ENCODE measurements at places on chromosomes 12 and 14.

DNA sequence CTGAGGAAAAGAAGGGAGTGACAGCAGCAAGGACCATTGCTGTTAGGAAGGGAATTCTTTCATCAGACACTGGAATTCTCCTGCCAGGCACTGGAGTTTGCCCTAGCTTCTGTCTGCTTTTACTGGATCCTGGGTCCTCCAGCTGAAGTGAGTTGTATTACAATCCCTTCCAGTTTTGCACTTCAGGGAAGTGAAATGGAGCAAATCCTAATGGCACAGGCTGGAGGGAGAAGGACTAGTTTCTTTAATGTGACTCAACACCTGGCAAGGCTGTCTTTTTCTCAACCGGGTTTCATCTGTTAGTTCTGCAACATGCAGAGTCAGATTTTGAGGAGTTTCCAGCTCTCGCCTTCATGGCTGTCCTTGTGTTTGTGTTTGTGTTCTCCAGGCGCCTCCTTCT is 45.8 kb downstream of the ETV6 start:
- no peak for DNase-seq

DNA sequence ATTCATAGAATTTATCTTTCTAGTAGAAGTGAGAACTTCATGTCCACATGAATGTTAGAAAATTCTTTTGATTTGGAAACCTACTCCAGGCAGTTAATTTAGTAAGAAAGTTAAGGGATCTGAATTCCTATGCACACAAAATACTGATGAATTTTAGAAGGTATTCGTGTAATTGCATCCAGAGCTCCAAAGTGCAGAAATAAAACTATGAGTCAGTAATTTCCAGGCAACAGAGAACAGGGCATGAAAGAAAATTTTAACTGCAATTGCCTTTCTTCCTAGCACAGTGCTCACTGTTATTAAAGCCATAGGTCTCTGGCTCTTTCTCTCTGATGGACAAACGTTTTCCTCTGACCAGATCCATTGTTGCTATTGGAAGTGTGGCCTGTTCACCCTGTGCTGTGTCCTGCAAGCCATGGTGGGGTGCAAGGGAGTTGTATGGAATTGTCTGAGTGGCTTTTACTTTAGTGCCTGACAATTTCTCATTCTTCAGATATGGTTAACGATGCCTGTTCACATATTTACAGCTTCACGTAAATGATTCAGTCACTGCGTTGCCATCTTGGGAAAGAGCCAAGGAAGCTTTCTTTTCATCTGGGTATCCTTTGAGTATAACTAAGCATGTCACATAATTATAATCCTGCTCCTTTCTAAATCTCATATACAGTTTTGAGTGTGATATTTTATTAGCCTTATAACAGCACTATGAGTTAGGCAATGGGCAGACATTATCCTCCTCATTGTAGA is 145.1 kb downstream of the ACSS3 start:
- DNase-seq: no peak

DNA sequence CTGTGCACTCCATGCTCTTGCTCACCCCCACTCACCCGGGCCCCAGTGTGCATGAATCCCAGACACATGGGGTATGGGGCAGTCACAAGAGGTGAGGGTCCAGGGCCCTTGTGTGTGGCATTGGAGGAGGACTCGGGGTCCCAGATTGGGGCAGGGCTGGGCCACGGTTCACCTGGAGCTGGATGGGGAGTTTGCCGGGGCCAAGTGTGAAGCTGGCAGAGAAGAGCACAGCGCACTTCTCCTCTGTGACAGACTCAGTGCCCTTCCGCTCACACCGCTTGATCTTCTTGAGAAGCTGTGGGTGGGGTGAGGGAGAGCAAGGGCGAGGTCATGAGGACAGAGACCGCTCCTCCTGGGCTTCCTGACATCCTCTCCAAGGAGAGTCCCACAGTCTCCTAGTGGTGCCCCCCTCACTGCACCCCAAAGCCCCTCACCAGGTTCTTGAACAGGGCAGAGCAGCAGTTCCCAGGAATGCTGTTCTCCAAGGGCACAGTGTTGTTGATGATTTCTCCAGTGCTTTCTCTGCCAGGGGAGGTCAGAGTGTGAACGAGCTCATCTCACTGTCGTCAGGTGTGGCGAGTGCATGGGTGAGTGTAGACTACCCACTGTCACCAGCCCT is 6.8 kb downstream of the STAT6 start:
- no peak for DNase-seq

- no peak for DNase-seq
These were observed 1.3 kb upstream of the FLVCR2 start for GRCh38 chr14:75577090-75577489.

DNA sequence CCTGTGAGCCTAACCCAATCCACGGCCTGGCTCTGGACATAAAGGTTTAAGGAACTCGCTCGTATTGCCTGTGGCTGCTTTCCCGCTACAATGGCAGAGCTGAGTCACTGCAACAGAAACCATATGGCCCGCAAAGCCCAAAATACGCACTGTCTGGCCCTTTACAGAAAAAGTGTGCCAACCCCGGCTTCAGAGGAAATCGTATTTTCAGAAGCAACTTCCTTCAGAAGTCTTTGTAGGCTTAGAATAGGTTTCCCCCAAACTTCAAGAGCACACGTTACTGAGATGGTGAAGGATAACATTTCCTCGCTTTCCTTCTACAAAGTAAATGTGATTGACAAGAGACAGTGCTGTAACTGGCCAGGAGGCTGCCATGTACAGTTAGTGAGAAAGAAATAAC is 34.8 kb upstream of the TESC start:
- no peak for DNase-seq

DNA sequence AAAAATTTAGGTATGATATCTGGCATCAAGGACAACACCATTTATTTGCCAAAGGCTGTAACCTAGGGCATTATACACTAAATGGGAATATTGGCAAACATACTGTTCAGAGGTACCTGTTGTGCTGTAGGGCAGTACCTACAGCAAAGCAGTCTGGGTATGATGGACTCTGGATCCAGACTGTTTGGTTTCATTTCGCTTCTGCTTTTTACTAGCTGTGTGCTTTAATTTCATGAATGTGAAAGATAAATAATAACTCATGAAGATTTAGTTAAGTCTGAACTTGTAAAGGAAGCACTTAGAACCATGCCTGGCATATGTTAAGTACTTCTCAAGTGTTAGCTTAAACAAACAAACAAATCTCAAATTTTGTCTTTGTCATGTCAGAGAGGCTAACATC is 17.7 kb upstream of the SLC38A2 start:
- DNase-seq: no peak

DNA sequence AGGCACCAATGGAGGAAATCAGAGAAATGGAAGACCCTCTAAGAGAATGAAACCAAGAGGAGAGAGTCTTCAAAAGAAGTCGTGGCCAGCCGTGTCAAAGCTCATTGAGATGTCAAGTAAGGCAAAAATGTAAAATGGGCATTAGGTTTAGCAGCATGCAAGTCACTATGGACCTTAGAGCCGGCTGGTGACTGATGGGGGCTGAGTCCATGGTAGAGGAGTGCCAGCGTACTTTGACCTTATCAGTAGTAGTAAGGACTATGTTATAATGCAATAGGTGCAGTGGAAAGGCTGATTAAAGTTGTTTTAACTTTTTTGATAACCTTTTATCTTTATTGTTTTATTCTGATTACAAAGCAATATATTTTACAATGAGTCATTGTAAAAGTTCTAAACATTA is 66.5 kb downstream of the ANO6 start:
- no peak for DNase-seq

DNA sequence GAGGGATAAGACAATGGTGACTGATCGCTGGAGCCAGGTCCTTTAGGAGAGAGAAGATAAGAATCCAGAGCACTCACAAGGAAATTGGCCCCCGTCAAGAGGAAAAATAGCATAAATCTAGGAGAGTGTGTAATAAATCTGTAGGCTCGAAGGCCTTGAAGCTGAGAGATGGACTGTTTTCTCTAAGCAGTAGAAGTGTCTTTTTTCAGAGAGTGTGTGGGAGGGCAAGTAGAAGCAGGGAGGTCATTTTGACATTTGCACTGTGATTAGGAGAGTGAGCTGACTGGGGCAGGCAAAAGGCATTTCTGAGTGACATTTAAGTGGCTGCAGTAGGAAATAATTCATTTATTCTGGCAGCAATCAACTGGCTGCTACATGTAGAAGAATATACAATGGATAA is 78.0 kb upstream of the DDHD1 start:
- no peak for DNase-seq
